ENCODE measurements at places on chromosomes 12 and 14.

GRCh38 chr12:3741882-3742672, 10.8 kb downstream of the CRACR2A start:
- DNase-seq: no peak

DNA sequence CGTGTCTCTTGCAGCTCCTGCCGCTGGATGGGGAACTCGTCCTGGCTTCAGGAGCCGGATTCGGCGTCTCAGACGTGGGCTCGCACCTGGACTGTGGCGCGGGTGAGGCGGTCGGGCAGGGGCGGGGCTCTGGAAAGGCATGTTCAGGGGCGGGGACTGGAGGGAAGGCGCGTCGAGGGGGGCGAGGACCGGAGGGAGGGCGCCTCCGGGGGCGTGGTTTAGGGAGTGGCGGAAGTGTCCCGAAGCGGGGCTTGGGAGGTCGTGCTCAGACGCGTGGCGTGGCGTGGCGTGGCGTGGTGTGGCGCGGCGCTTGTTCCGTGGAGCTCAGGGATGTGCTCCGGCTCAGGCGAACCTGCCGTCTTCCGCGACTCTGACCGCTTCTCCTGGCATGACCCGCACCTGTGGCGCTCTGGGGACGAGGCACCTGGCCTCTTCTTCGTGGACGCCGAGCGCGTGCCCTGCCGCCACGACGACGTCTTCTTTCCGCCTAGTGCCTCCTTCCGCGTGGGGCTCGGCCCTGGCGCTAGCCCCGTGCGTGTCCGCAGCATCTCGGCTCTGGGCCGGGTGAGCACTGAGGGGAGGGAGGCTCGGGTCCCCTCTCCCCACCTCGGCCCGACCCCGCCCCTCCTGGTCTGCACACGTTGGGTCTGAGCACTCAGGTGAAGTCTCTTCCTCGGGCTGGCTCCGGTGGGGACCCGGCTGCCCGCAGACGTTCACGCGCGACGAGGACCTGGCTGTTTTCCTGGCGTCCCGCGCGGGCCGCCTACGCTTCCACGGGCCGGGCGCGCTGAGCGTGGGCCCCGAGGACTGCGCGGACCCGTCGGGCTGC, 6.2 kb downstream of the AMN start:
- peak; percentile 72 for DNase-seq

DNA sequence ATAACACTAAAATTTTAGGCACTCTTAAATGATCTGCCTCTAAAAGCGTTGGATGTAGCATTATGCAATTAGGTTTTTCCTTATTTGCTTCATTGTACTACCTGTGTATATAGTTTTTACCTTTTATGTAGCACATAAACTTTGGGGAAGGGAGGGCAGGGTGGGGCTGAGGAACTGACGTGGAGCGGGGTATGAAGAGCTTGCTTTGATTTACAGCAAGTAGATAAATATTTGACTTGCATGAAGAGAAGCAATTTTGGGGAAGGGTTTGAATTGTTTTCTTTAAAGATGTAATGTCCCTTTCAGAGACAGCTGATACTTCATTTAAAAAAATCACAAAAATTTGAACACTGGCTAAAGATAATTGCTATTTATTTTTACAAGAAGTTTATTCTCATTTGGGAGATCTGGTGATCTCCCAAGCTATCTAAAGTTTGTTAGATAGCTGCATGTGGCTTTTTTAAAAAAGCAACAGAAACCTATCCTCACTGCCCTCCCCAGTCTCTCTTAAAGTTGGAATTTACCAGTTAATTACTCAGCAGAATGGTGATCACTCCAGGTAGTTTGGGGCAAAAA, 4.1 kb downstream of the CDKN1B start:
- DNase-seq: no peak

GRCh38 chr12:100624571-100624970, 51.1 kb downstream of the GAS2L3 start:
- no peak for DNase-seq

GRCh38 chr12:10667581-10667980, 6.3 kb downstream of the STYK1 start:
- no peak for DNase-seq

- no peak for DNase-seq
Measured at GRCh38 chr12:70691018-70691672, 53.9 kb upstream of the PTPRB start.

GRCh38 chr12:79998554-79998953, 63.7 kb upstream of the PPP1R12A start:
- DNase-seq: no peak

DNA sequence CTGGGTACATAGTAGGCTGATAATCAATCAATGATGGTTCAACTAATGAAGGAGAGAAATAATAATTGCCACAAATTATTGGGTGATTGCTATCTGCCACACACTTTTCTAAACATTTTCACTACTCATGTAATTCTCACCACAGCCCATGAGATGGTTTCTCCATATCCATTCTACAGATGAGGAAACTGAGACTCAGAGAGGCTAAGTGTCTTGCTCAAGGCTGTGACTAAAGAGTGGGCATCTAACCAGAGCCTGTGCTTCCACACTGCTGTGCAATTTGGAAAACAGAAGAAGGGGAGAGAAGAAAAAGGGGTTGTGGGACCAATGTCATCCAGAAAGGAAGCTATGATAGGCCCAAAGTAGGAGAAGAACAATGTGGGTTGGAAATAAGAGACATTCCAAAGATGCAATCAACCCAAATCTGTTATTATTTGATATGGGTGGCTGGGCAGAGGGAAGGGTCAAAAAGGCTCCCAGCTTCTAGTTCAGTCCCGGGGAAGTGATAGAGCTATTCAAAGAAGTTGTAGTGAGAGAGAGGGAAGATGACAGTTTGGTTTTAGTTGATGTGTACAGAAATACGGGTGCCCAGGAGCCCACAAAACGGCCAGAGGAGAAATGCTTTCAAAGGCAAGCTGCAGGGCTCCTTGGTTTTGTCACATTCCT, 483 bp upstream of the NR1H4 start:
- DNase-seq: no peak

- DNase-seq: no peak
Measured at GRCh38 chr14:89435892-89436656, 19.0 kb upstream of the FOXN3 start.

GRCh38 chr12:124537525-124538193, 29.8 kb downstream of the NCOR2 start:
- no peak for DNase-seq

GRCh38 chr14:75041613-75042012, 9.7 kb downstream of the MLH3 start:
- DNase-seq: no peak

DNA sequence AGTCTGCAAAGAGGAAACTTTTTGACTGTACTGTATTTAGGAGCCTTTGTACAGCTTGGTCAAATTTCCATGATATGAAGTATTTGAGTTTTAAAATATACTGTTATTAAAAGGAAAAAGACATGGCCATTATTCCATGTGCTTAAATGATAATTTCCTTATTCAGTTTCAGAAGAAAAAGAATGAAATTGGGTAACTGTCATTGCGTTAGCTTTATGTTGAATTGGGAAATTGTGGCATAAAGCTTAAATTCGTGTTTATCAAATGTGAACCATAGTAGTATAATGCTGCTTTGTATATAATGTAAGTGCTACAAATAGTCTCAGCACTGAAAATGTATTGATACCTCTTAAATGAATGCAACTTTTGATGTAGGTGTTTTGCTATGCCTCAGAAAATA, 64.9 kb downstream of the ETNK1 start:
- no peak for DNase-seq

DNA sequence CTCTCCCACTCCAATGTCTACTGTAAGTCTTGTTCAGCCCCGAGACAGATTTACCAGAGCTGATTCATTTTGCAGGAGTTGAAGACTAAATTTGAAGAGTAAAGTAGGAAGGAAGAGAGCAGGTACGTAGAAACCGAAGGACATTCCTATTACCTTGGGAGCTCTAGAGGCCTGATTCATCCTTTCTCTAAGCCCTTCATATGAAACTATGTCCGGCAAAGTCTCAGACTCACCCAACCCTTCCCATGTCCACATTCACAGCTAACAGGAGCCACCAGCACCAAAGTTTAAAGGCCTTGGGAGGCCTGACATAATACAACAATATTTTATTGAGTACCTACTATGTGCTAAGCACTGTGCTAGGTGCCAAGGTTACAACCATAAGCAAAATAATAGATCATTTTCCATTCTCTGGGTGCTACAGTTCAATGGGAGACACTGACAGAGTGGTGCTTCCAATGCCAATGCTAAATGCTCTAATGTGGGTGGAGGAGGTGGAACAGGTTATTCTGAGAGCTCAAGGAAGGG, 86.6 kb downstream of the PHLDA1 start:
- DNase-seq: no peak

DNA sequence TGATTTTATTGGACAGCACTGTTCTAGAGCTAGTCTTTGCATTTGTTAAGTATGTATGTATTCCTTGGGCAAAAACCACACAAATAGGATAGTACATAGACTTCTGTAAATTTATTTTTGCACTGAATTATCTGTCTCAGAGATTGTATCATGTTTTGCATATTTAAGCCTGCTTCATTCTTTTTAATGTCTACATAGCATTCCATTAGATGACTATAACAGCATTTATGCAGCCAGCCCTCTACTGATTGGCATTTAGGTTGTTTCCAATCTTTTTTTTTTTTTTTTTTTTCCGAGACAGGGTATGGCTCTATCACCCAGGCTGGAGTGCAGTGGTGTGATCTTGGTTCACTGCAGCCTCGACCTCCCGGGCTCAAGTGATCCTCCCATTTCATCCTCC, 34.5 kb downstream of the SYNDIG1L start:
- DNase-seq: no peak

GRCh38 chr12:2649201-2650030, 145.4 kb upstream of the FKBP4 start:
- no peak for DNase-seq

GRCh38 chr12:53059434-53060063, 9.7 kb downstream of the TNS2 start:
- no peak for DNase-seq

DNA sequence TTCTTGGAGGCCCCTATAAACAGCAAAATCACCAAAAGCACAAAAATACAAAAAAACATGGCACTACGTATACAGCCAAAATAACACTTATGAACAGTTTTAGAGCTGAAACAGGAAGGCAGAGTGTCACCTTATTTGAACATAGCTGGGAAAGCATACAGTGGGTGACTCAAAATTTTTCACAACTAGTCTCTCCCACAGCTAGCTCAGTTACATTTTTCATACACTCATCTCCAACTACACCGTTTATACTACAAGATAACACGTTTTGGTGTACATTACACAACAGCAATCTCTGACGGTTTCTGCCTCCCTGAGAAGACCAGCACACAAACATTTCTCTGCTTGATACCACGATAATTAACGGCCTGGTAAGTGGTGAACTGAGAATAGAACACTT, 2.9 kb downstream of the RAD52 start:
- no peak for DNase-seq

- no peak for DNase-seq
Measured at GRCh38 chr12:94987076-94987669, 16.3 kb downstream of the NDUFA12 start.

GRCh38 chr14:99737451-99737951, 53.4 kb downstream of the CYP46A1 start:
- no peak for DNase-seq

DNA sequence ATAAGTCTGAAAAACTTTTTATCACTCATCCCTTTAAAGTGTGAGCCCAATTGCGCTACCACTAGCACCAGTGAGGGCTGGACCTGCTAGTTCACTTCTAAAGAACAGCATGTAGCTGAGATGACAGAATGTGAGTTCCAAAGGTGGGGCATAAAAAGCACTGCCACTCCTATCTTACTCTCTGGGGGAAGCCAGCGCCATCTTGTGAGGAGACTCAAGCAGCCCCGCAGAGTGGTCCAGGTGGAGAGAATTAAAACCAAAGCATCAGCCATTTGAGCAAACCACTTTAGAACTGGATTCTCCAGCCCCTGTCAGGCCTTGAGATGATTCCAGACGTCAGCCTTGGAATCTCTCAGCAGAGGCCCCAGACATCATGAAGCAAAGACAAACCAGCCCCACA, 39.9 kb downstream of the TMEM132D start:
- DNase-seq: no peak

GRCh38 chr14:75368333-75368732, 59.5 kb upstream of the JDP2 start:
- no peak for DNase-seq

GRCh38 chr12:8566525-8566924, 25.8 kb upstream of the CLEC4E start:
- DNase-seq: no peak

DNA sequence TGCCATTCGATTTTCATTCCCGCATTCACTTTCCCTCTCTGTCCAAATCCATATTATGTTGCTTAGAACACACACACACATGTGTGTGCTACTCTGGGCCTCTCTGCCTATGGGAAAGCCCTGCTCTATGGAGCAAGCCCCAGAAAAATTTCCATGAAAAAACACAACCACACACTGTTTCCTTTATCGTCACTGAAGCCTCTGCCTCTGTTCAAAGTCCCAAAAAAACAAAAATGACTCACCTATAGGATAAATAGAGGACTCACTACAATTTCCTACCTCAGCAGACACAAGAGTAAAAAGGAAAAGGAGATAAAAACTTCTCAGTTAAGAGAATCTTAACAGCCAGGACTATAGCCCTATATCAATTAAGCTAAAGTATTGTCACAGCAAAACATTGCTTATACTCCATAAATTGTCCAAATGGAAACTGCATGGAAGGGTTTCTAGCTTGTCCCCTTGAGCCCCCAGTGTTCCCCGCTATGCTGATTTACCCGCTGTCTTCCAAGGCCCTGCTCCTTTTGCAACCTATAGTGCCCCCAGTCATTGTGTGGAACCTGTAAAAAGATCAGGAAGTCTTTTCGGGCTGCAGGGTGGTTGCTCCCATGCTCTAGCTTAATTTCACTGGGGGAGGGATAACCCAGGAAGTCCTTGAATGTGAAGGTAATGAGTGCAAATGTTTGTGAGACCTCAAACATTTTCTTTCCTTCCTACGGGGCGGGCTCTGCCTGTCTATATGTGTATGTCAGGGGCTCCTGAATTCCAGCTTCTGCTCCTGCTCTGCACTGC, 11.1 kb upstream of the PIP4K2C start:
- DNase-seq: no peak

GRCh38 chr12:27861428-27862167, 81.6 kb upstream of the MANSC4 start:
- no peak for DNase-seq

GRCh38 chr12:107645630-107646333, 39.8 kb upstream of the PWP1 start:
- DNase-seq: no peak

GRCh38 chr12:94980577-94980976, 22.9 kb downstream of the NDUFA12 start:
- DNase-seq: no peak

- DNase-seq: no peak
Measured at GRCh38 chr14:93034671-93034994, 81.1 kb downstream of the ITPK1 start.

- DNase-seq: no peak
Measured at GRCh38 chr14:68085742-68086141, 266.2 kb downstream of the RAD51B start.

- no peak for DNase-seq
Measured at GRCh38 chr12:53045696-53046045, 4.2 kb upstream of the TNS2 start.

GRCh38 chr14:74919421-74920165, 3.5 kb downstream of the RPS6KL1 start:
- DNase-seq: no peak
